ENCODE measurements at places on chromosomes 1 and 21.
A peak's percentile ranks its signal among the peaks of the same experiment; 100 is the strongest.

DNA sequence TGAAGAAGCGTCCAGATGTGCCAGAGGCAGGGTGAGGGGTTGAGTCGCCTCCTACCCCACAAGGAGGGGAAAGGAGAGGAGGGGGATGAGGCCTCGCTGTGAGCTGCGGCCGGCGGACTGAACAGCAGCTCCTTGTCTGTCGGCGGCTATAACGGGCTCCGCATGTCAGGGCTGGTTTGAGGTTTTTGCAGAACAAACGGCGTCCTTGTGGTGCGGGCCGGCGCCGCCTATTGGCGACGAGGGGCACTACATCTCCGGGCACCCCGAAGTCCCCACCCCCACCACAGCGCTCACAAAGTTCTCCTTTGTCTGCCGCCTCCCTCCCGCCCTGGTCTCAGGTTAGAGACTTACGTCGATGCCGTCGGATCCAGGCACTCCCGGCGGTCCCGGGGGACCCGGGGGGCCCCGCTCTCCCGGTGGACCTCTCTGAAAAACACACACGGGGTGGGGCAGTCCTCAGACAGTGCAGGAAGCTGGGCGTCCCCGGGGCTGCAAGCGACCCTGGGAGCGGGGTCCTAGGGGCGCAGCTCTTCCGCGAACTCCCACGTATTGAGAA, 1.8 kb downstream of the COL9A2 start:
- no peak for DNase-seq

- no peak for DNase-seq
These were observed 160.3 kb upstream of the ESRRG start for GRCh38 chr1:216883518-216883917.

DNA sequence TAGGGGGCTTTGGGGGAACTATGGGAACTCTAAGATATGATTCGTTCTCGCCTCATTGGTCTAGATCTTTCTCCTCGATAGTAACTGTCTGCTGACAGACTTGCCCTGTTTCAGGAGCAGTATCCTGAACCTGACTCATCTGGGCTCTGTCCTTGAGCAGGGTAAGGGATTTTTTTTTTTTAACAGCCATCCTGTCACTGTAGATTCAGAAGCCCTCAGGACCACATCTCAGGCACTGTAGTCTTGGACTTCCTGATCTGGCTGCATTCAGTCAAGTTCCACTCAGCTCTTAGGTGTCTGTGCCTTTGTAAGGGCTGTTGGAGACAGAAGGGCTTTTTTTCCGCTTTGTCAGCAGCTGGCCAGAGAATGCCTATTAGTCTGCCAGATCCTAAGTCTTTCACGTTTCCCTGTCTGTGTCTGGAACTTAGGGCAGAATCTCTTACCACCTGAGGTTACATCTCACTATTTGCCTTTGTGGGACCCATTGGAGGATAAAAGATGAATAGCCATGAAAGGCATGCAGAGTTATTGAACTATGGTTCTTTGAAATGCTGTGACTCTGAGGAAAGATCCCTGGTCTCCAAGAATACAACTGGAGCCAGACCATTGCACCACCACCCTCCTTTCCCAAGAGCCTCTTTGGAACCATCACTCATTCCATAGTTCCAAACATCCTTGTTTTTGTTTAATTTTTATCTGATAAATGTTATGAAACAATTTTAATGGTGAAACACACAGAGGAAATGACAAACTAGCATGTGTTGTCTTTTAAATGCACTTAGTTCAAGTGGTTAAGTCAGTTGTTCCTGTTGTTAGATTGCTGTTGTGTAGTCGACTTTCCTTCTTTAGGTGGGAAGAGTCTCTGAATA, 49.7 kb upstream of the MACF1 start:
- DNase-seq: peak; percentile 89

DNA sequence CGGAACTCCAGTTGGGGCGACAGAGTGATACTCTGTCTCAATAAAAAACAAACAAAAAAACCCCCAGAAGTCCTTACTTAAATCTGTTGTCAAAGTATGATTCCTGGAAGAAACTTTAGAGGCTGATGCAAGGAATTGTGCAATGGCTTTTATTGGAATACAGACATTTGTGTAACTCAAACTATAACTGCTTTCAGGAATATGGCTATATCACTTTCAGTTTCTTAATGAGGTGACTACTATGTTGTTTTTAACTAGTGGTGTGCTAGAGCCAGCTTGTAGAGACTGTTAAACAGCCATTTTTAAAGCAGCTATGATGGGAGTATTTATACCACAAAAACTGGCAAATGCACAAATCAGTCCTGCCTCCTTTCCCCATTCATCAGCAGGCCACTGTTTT, 22.7 kb upstream of the DNAJC28 start:
- no peak for DNase-seq

DNA sequence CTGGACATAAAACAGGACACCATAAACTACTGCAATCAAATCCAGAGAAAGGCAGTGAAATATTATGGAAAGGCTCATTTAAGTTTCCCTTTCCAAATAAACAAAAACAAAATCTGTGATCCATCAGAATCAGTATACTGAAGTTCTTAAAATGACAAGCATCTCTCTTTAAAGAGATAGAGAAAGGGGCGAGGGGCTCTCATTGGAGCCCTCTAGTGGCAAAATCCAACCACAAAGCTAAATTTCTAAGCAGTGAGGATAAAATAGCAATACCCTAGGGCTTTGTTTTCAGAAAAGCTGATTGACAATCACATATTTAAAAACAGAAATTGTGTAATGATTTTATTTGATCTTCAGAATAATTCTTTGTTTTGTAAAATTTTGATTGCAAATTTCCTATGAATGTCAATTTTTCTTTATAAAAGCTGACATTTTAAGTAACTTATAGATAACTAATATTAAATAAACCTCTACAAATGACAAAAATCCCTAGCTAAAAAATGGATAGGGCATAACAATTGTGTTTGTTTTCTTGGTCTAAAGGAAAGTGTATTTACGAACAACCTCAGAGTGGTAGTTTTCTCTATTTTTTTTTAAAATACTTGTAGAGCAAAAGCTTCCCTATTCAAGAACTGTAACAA, 138.2 kb downstream of the COL24A1 start:
- peak; percentile 18 for DNase-seq

DNA sequence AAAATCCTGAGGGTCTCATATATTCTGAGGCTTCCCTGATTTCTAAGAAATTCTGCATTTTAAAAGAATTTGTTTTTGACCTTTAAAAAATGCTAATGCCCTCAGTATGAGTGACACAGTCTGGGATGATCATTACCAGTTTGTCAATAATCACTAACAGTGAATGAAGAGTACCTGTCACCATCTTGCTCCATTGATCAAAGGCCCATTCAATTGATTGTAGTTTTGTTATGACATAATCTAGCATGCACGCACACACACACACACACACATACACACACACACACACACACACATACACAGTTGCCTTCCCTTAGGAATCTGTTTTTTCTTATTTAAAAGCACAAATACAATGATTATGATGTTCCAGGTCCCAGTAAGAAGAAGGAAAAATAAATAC, 250.4 kb downstream of the NFIA start:
- DNase-seq: no peak

GRCh38 chr1:65277605-65278347, 31.6 kb upstream of the DNAJC6 start:
- DNase-seq: no peak

GRCh38 chr1:223175032-223175431, 32.0 kb upstream of the TLR5 start:
- peak; percentile 51 for DNase-seq

GRCh38 chr1:201381130-201381529, 3.6 kb upstream of the TNNT2 start:
- DNase-seq: peak; percentile 13

- no peak for DNase-seq
These were observed 24.8 kb downstream of the GNG4 start for GRCh38 chr1:235624721-235625333.

- peak; percentile 50 for DNase-seq
These were observed 85.5 kb downstream of the CLIC4 start for GRCh38 chr1:24830680-24831272.

- DNase-seq: no peak
These were observed 547 bp downstream of the PDPN start for GRCh38 chr1:13583966-13584791.

GRCh38 chr1:52209429-52209828, 67.5 kb downstream of the ZFYVE9 start:
- no peak for DNase-seq

DNA sequence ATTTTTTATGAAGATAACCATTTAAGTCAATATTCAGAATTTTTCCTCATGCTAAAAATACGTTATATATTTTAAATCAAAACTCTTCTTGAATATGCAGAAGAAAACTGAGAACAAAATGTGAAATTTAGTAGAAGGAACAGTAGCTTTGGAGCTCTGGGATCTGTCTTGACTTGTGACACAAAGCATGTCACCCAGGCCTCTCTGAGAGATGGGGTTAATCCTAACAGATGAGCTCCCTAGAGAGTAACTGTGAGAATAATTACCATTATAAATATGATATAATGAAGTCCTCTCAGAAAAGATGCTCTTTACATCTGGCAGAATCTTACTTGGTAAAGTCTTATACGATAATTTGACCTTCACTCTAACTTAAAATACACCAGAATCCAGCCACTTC, 272.0 kb downstream of the PTPRC start:
- DNase-seq: no peak

- no peak for DNase-seq
These were observed 20.1 kb downstream of the SLAMF1 start for GRCh38 chr1:160626509-160627342.

DNA sequence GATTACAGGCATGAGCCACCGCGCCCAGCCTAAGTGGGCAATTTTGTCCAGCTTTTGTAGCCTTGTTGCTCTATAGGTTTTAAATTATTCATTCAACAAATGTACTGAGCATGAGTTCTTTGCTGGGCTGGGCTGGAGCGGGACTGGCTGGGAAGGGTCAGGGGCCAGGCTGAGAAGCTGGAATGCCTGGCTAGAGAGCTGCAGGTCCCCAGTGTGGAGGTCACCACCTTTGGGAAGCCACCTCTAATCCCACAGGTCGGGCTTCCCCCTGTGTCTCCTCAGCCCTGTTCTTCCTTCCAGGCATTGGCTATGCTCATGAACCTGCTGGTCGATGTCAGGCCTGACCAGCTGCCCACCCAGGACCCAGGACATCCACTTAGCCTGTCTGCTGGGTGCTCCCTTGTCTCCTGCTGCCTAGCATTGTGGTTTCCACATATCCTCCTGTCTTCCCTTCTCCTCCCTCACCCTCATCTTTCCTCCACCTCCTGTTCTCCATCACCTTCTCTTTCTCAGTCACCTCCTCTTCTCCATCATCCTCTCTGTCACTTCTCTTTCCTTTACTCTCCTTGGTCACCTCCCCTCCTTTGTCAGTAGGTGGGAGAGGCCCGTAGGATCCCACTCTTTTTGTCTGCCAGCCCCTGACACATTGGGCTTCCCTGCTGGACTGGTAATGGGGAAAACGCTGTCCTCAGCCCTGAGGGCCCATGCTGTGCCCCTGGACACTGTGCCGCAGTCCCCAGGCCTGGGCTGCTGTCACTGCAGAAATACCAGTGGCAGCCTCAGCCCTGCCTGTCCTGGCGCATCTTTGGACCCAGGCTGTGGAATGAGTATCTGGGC, 23.8 kb downstream of the SERINC2 start:
- no peak for DNase-seq

DNA sequence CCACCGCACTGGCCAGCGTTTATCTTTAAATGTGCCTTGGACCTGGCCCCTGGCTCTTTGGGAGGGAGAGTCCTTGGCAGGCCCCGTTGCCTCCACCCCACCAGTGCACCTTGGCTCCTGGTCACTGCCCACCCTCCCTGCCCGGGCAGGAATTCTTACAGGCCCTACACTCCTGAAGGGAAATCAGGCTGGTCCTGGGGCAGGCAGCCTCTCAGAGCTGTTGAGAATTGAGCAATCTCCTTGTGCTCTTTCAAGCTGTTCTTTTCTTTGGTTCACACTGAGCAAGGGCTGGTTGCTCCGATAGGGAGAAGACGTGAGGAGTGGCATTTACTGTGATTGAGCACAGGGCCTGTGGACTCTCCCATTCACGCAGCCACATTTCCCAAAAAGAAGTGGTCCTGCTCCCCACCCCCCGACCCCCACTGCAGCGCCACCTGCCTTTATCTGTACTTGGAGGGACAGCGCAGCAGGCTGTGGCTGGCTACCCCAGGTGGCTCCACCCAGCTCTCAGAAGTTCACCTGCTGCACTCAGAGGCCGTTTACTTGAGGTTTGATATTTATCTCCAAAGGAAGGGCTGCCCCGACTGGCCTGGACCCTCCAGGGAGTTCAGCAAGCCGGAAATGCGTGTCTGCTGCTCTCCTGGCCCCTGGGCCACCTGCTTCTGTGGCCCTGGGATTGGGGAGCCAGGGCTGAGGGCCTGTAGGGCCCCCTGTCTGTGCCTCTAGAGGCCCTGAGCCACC, 47.8 kb downstream of the SKI start:
- no peak for DNase-seq

GRCh38 chr1:162562470-162562828, 927 bp downstream of the UAP1 start:
- DNase-seq: no peak

DNA sequence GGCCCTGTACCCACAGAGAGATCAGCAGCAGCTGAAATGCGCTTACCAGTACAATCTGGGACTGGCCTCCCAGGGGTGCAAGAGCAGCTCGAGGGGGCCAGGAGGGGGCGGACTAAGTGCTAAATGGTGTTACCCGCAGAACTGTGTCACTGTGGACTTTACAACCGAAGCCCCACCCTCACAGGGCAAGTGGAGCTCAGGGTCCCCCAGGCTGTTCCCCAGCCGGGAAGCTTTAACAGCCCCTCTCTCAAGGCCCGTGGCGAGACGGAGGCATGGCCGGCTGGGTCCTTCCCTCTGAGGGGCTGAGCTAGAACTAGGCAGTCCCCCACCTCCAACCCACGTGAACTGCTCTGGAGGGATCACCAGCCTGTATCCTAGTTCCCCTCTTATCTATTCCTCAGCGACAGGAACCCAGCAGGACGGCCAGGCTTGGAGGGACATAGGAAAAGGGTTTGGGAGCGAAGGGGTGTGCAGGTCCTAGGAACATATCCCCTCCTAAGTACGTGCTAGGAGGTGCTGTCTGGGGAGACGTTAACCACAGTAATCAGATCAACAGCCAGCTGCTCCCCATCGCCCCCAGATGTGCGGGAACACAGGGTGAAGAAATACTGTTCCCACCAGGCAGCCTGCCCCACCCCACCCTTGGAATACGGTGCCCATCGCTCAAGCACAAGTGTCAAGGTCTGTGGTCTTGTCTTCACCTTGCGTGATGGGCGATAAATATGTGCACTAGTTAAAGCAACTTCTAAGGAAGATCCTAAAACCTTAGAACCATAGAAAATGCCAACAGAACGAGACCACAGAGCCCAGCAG, 24.4 kb downstream of the ZBTB17 start:
- no peak for DNase-seq

GRCh38 chr1:159055181-159055641, 21.4 kb downstream of the AIM2 start:
- no peak for DNase-seq
